ENCODE measurements at places on chromosomes 1 and 21. TPM values are rescaled to one million over a fixed set of nuclear protein-coding genes. Genes with fewer than 3 reads are reported as not detected.

Gene TNNI3K
- 0.45 TPM for total RNA-seq

Gene FCRL5
- total RNA-seq: 0.37 TPM

Gene PADI1
- total RNA-seq: not detected

Gene STIL
- 32.4 TPM for total RNA-seq

Gene F5
- 1.3 TPM for total RNA-seq

Gene PLEKHO1
- 143 TPM for total RNA-seq

Gene GPA33
- 3.0 TPM for total RNA-seq

Gene NBPF10
- total RNA-seq: 1.5 TPM

Gene GPR52
- 1.8 TPM for total RNA-seq

Gene FCER1G
- 18.9 TPM for total RNA-seq

Gene GART
- total RNA-seq: 102 TPM

Gene EFNA4
- 8.1 TPM for total RNA-seq
